ENCODE measurements at places on chromosomes 2 and 18. TPM values are rescaled to one million over a fixed set of nuclear protein-coding genes. Genes with fewer than 3 reads are reported as not detected.

Gene MDH1B
- 0.07 TPM for total RNA-seq

Gene APLF
- 0.67 TPM for total RNA-seq

Gene RNF125
- 0.13 TPM for total RNA-seq

Gene CD207
- total RNA-seq: not detected

Gene EVX2
- total RNA-seq: not detected

Gene POU3F3
- total RNA-seq: not detected
